ENCODE measurements at places on chromosomes 4 and X. TPM values are rescaled to one million over a fixed set of nuclear protein-coding genes. Genes with fewer than 3 reads are reported as not detected.

DNA sequence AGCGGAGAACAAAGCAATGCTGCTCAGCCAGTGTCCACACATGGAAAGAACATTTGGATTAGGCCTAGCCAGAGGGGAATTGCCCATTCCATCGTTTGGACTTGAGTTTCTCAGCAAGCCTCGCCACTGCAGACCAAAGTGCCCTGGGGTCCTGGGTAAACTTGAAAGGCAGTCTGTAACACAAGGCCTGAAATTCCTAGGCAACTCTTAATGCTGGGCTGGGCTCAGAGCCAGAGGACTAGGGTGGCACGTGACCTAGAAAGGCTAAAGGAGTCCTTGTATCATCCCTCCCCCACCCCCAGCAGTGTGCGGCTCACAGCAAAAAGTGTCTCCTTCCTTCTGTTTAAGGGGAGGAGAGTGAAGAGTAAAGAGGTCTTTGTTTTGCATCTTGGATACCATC lies 210.4 kb upstream of the ARX start:
- no peak for DNase-seq

DNA sequence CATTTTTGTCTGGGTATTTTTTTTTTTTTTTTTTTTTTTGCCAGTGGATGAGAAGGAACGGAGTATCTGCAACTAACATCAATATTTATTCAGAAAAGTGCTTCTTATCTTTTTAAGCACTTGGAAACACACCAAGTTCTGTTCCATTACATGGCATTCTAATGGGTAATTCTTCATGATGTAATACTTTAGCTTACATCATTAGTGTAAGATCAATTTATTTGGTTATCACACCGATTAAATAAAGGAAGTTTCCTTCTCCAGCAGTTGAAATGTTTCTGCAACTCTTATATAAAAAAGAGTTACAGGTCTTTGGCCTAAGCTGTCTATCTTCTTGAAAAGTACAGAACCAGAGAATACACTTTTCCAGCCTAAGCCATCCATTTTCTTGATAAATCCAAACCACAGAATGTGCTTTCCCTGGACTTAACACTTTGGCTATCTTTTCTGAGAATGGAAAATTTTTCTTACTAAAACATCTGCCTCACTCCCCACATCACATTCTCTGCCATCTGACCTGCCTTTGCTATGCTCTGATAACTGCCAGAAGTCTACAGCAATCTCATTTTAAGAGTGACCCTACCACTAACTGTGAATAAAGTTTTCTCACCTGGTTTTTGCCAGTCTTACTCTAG lies 191.9 kb upstream of the MAB21L2 start:
- no peak for DNase-seq

- DNase-seq = no peak
These were observed 550.7 kb upstream of the SLIT2 start for GRCh38 chr4:19700992-19701391.

DNA sequence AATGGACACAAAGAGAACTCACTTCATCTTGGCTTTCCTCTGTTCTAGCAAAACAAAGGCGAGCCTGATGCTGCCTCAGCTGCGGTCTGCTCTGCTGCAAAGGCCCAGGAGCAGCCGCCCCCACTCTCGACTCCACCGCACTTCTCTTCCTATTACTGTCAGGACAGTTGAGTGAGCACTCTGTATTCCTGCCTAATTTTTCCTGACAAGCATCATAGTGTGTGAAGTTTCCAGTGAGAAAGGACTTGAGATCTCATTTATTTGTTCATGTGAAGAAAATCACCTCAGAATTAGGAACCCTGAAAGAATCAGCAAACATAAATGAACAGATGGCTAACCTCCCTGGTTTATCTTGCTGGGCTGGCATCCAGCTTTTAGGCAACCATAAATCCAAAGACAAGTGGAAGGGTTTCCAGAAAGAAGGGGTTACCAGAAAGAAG lies 15.6 kb downstream of the SCARB2 start:
- DNase-seq = peak; percentile 59

GRCh38 chr4:148056879-148057278 lies 325.0 kb downstream of the ARHGAP10 start:
- DNase-seq = peak; percentile 73

- DNase-seq = no peak
These were observed 17.0 kb downstream of the NELFA start for GRCh38 chr4:1991596-1992434.

GRCh38 chr4:111632641-111633151 lies 512.6 kb upstream of the FAM241A start:
- no peak for DNase-seq

GRCh38 chrX:130048686-130049222 lies 61.5 kb downstream of the ELF4 start:
- DNase-seq = no peak

DNA sequence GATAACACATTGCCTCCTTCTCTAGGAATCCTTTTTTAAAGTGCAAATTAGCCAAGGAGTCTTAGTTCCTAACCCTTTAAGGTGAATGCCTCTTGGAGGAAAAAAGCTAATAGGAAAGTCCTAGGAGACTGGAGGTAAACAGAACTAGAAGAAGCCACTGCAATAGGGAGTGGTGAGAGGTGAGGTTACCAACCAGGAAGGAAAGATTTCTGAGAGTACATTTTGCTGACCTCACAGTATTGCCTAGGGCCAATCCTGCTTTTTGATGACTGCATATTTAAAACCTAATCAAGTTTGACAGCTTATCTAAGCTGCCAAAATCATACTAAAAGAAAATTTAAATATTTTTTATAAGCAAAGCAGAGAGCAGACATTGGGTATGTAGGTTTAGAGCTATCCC lies 7.3 kb upstream of the CUL4B start:
- DNase-seq = no peak

GRCh38 chr4:2898001-2898400 lies 54.4 kb downstream of the ADD1 start:
- no peak for DNase-seq

DNA sequence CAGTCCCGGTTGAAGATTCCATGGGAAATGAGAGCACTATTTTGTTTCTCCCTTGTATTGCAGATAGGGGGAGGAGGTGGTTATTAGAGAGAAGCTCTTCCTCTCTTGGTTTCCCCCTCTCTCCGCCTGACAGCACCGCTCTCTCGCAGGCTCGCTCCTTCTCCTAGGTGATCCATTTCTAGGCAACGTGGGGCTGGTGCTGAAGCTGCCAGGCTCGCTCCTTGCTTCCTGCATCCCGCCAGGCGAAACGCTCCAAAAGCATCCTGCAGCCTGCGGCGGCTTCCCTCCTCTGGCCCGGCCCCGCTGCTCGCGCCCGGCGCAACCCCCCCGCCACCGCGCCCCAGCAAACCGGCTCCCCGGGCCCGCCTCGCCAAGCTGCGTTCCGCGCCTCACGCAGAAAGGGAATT lies at the start of gene GRID2:
Gene GRID2, plus strand, starts transcription at position 346 of the 407 bp plus-strand sequence.
- DNase-seq = no peak

- DNase-seq = no peak
These were observed 86.3 kb upstream of the RAPGEF2 start for GRCh38 chr4:159016593-159017024.

GRCh38 chrX:13064599-13065143 lies 20.3 kb upstream of the FAM9C start:
- no peak for DNase-seq

- DNase-seq = no peak
These were observed 8.8 kb upstream of the ENAM start for GRCh38 chr4:70619778-70620177.

DNA sequence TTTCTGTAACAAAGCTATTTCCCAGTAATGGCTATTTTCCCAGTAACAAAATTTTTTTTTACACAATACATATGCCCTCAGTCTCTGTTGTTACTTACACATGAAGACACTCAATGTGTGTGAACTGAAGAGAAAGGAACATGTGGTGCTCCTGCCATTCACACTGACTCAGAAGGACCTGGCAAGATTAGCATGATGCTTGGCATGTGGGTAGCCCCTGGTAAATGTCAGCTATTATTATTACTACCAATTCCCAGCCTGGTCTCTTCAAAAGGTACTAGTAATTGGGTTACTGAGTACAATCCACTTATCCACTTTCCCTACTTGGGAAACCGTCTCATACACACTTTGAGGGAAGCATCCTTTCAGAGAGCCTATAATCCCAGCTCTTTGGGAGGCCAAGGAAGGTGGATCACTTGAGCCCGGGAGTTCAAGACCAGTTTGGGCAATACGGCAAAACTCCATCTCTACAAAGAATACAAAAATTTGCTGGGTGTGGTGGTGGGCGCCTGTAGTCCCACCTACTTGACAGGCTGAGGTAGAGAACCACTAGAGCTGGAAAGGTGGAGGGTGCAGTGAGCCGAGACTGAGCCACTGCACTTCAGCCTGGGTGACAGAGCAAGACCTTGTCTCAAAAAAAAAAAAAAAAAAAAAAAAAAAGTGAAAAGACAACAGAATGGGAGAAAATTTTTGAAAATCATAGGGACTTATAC lies 14.6 kb downstream of the RBBP7 start:
- no peak for DNase-seq

DNA sequence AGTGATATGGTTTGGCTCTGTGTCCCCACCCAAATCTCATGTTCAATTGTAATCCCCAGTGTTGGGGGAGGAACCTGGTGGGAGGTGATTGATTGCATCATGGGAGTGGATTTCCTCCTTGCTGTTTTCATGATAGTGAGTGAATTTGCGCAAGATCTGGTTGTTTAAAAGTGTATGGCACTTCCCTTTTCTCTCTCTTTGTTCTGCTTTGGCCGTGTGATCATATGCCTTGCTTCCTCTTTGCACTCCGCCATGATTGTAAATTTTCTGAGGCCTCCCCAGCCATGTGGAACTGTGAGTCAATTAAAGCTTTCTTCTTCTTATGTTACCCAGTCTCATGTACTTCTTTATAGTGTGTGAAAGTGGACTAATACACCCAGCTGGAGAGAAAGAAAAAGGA lies 113.0 kb upstream of the AADAT start:
- DNase-seq = no peak

DNA sequence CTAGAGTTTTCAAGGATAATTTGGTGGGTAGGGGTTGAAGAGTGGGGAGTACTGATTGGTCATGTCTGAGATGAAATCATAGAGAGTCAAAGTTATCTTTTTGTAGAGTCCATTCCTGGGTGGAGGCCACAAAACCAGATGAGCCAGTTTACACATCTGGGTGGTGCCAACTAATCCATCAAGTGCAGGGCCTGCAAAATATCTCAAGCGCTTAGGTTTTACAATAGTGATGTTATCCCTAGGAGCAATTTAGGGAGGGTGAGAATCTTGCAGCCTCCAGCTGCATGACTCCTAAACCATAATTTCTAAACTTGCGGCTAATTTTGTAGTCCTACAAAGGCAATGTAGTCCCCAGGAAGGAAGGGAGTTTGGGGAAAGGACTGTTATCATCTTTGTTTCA lies 988.3 kb upstream of the LCORL start:
- DNase-seq = no peak

DNA sequence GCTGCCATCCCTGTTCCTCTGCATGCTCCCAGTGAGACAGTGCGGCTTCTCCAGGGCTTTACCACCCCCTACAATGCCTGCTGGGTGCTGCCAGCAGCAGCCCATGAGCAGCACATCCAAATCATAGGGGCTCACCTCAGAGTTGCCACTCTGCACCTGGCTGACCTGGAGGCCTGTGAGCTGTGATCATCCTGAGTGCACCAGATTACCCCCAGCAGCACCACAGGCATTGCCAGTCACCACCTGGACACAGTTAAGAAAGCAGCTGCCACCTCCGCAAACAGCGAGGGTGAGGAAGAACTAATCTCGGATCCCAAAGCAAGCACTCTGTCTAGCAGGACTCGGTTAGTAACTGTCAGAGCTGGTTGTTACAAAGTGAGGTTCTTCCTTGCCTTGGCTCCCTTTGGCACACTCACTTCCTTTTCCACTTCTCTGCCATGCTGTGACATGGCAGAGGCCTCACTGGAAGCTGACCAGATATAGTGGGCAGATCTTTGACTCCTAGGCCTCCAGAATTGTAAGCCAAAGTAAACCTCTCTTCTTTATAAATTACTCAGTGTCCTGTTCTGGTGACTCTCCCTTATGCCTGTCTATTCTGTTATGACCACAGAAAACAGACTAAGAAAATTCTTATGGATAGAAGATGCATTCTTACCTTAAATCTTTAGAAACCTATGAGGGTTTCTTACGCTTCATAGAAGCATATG lies 25.2 kb downstream of the LRIT3 start:
- DNase-seq = no peak

ZNF630 gene
- 4.0 TPM for total RNA-seq

IGFBP7 gene
- total RNA-seq = 322 TPM

XAGE1A gene
- not detected for total RNA-seq

CTAG1A gene
- not detected for total RNA-seq

NLGN4X gene
- 4.8 TPM for total RNA-seq

JCHAIN gene
- total RNA-seq = 191 TPM

IGBP1 gene
- total RNA-seq = 60.1 TPM
